ENCODE measurements at places on chromosomes 5 and 9.

GRCh38 chr5:150429410-150429873 is 16.7 kb upstream of the CD74 start:
- DNase-seq, result no peak

DNA sequence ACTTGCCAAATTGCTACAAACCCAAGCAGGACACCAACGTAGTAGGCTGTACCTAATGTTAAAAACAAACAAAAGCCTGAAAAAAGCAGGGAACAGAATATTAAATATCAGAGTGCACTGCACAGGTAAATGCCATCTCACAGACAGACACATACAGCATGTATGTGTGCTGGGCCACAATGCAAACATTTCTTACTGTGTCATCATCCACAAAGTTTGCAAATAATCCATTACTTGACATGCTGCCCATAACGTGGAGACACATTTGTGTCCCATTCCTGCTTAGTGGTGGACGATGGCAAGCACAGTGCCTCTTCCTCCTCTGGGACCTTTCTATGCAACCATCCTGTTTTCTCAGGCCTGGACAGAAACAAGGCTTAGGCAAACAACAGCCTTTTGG is 44.7 kb downstream of the GOLM1 start:
- DNase-seq, result no peak

- DNase-seq, result peak; percentile 61
Observed at GRCh38 chr9:136847088-136847825, 2.0 kb upstream of the PHPT1 start.

GRCh38 chr5:93532370-93532769 is 48.6 kb downstream of the NR2F1-AS1 start:
- DNase-seq, result peak; percentile 98

DNA sequence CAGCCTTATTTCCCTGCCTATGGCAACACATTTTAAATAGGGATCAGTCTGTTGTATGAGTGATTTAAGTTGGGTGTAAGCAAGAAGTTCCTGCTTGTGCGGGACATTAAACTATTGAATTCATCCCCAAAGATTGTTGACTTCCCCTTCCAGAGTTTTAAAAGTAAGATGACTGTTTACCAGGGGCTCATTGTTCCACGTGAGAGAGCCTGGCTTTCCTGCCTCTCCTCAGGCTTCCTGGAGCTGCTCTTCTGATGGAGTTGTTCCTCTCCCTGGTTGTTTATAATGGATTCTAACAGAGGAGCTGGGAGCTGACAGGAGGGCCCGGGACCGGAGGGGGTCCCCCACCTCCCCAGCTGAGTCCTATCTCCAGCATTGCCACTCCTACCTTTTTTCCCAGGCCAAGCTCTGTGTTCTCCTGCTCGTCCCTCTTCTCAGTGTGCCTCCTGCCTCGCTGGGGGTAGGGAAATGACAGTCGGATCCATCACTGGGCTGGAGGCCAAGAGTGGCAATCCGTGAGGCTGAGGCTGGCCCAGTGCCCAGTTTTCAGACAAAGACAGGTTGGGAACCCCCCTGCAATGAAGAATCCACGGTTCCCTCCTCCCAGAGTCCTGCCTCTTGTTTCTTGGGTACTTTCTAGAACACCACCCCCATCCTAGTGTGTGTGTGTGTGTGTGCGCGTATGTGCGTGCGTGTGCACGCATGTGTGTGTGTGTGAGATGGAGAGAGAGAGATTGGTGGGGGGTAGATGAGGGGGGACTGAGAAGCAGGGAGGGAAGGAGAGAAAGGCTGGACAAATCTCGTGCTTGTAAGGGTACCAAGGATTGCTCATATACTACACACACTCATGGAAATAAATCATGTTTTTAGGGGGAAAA is 123.7 kb upstream of the NFIB start:
- no peak for DNase-seq

DNA sequence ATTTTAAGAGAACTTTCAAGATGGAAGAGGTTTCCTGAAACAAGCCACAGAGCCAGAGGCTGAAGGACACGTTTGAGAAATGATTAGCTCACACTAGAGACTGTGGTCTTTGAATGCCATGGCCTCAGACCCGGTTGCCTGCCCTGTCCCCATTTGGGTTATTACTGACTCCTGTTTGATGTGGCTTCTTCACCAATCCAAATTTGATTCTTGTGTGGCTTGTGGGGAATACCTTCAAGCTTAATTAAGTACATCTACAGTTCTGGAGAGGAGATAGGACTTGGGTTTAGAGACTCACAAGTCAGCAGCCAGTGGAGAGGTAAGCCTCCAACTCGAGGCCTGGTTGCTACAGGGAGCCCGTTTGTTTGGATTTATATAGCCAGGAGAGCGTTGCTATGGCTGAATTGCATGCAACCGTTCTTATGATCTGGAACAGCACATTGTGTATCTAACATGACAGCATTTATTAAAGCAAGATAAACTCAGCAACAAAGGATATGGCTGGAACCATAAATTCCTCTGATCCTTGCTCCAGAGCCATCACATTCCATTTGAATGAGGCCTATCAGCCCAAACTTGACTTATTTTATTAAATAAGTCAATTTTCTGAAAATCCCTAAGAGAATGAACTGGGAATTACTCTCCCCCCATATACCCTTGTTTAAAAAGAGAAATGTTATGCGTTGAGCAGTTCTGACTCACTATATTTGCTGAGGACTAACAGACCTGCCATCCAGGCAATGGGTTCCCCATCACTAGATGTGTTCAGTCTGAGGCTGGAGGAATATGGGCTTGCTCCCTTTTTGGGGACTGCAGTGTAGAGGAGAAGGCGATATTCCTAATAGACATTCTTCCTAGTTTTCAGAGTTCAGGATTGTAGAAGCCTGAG is 88.4 kb upstream of the TNFSF8 start:
- DNase-seq, result peak; percentile 94

DNA sequence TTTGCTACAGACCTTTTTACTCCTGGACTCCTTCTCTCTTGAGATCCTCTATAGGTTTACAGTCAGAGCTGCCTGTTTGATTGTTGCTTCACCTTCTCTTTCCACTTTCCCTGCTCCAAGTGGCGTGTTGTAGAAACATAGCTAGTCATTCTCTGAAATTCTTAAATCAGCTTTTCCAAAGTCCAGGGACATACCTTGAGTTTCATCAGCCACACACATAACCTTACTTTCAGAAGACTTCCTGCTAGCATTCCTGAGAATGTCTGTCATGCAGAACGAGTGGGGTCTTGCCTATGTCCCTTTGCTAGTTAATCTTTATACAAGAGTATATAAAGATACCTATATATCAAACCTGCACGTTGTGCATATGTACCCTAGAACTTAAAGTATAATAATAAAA is 230.3 kb upstream of the ZNF462 start:
- no peak for DNase-seq

DNA sequence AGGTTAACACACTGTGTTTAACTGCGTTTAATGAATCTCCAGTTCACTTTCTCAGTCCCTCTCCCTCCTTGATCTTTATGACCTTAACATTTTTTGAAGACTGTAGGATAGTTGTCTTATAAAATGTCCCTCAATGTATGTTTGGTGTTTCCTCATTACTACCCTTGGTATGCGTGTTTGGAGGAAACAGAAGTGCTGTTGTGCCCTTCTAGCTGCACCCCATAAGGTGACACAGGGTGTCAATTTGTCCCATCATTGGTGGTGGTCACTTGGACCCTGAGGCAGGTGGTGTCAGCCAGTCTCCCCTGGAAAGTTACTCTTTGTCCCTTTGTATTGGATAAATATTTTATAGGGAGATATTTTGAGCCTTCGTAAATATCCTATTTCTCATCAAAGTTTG is 52.3 kb downstream of the RAD23B start:
- DNase-seq, result no peak

- DNase-seq, result peak; percentile 98
Observed at GRCh38 chr5:170818232-170818631, 34.7 kb downstream of the GABRP start.

DNA sequence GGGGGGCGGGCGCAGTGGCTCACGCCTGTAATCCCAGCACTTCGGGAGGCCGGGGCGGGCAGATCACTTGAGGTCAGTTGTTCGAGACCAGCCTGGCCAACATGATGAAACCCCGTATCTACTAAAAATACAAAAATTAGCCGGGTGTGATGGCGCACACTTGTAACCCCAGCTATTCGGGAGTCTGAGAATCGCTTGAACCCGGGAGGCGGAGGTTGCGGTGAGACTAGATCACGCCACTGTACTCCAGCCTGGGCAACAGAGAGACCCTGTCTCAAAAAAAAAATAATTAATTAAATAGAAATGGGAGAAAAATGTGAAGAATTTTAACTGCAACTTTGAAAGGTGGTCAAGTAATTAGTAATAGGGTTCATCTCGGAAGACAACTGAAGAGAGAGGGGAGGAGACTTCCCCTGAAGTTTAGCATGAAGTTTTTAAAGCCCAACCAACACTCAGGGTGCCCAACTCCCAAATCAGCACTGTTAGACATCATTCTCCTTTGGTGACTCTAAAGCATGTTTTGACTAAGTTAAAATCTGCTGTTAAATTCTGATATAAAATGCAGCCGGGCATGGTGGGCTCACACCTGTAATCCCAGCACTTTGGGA is 1.4 kb upstream of the CSNK1A1 start:
- DNase-seq, result no peak

DNA sequence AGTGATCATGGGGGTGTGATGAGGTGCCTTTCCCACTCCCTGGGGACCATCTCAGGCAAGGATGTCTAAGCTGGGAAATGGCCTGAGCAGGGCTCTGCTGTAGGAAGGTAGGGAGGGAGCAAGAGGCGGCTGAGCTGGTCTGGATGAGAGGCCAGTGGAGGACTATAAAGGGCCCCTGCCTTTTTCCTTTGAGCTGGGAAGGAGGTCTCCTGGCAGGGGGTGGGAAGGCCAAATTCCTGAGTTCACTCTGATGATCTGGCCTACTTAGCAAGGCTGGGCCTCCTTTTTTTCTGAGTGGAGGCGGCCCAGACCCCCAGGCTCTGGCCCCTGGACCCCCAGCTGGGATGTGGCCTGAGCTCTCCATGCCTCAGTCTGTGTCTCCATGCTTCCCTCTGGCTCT is 14.3 kb upstream of the PITX1 start:
- DNase-seq, result no peak

GRCh38 chr5:130762031-130762430 is 403.0 kb downstream of the HINT1 start:
- DNase-seq, result peak; percentile 21

GRCh38 chr5:151171529-151171928 is 13.9 kb upstream of the ANXA6 start:
- no peak for DNase-seq

- peak; percentile 80 for DNase-seq
Observed at GRCh38 chr9:116661037-116661954, 25.8 kb upstream of the TRIM32 start.

DNA sequence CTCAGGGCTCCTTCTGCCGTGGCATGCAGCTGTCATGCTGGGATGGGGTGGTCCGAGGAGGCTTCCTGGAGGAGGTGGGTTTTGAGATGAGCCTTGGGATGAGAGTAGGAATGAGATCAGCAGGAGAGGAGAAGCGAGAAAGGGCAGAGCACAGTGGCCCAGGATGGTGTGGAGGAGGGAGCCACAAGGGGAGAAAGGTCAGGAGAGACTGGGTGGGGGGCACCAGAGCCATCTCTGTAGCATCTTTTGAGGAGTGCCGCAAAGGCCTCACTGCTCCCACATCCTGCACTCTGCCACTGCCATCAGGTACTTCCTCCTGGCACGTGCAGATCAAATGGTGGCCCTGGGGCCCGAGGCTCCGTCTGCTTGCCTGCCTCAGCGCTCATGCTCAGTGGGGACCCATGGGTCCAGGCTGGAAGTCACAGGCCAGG is 150.2 kb downstream of the MACROH2A1 start:
- no peak for DNase-seq

DNA sequence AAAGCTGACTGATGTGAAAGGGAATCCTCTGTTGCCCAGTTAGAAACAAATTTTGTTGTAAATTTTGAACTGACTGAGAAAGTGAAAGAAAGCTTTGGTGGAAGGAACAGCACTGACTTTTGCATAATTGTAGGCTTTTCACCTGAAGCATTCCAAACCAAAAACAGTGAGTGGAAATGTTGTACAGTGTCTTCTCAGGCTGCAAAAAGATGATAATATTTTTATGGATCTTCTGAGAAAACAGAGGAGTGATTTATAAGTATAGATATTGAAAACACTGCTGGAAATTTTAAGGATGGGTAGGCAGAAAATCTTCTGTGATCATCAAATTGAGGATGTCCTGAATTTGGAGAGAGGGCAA is 40.0 kb downstream of the LURAP1L start:
- DNase-seq, result no peak

- DNase-seq, result peak; percentile 84
Observed at GRCh38 chr9:114681594-114682332, at the start of gene TEX48. Gene TEX48, minus strand, starts transcription at chr9:114682192. Its CDS starts 10,469 bp downstream, at chr9:114671723.

- peak; percentile 18 for DNase-seq
Observed at GRCh38 chr9:121023064-121023463, 27.0 kb downstream of the C5 start.

GRCh38 chr5:1152771-1153282 is 41.0 kb upstream of the SLC12A7 start:
- peak; percentile 82 for DNase-seq

- peak; percentile 97 for DNase-seq
Observed at GRCh38 chr5:22560147-22560546, 293.0 kb downstream of the CDH12 start.

GRCh38 chr9:89497978-89498851 is at the start of gene SEMA4D:
Gene SEMA4D, minus strand, starts transcription at chr9:89498113. Its CDS starts 92,657 bp downstream, at chr9:89405456.
- DNase-seq, result peak; percentile 60

- DNase-seq, result peak; percentile 63
Observed at GRCh38 chr9:106643211-106643930, 219.6 kb upstream of the ZNF462 start.
